ENCODE measurements at places on chromosomes 13 and 19.

DNA sequence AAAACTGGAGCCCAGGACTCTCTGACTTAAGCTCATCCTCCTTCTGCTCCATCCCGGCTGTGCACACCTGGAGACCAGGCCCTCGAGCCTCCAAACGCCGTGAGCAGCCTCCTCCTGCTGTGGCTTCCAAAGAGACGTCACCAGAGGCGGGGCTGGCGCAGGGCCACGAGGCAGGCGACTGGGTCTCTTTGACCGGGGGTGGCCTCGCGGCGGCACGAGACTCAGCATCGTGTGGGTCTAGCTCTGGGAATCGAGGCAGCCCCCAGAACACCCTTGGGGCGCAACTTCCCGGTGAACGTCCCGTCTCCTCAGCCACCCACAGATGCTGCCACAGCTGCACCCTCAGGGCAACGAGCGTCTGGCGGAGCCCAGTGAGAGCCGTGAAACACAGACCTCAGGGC is 22.8 kb downstream of the RASA3 start:
- no peak for DNase-seq

DNA sequence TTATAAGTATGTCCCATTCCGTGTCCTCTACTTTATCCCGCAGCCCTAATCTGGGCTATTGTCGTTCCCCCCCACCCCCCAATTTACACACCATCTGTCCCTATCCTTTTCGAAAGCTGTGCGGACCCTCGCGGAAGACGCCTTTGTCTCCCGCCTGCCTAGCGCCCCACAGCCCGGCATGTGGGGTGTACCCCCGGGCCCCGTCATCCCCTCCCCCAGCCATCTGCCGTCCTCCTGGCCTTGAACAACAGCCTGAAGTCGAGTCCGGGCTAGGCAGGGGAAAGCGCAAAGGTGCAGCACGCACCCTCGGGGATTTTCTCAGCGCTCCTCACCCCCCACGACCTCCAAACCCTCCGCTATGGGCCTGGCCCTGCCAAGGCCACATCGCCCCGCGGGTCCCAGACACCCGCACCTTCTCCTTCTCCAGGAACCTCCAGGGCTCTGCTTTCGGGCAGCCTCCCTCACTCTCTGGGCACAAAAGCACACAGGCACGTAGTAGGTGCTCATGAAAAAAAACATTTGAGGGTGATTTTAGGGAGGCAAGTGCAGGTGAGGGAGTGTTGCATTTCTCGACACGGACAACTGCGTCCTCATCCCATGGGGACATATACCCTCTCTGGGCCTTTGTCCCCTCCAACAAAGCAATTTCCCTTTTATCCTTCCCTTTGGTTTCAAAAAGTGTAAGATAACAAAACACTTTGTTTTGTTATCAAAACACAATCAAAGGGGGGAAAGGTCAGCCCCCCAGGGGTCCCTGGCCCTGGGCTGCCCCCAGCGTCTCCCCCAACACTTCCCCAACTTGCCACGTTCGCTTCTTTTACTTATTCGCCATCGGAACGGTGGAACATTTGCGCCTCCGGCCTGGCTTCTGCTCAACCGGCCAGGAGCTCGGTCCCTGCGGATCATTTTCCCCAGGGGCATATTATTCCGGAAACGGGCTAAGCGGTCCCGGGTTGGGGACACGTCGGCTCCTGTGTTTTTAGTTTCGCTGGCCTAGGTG is 16.4 kb downstream of the CCDC124 start:
- no peak for DNase-seq

DNA sequence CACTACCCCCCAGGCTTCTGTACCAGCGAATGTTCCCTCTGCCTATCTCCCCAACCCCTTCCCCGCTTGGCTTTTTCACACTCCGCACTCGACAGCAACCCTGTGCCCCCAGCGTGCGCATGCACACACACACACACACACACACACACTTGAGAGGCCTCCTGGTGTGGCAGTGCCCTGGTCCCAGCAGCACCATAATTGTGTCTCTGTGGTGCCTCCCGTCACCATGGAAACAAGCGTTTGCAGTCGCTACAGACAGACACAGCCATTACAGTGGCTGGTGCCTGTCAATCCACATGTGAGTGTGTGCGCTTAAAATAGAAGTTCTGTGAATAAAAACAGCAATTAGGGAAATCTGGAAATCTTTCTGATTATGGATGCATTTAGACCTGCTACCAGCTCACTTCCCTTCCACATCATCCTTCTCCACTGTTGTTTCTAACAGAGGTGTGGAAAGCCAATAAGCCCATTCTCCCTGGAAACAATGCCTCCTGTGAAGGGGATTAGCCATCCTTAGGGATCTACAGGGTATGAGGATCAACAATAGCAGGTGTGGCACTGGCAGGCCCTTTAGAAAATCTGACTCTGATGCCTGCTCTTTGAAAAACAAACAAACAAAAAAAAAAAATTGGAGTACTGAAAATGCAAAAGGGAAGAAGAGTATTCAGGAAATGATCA is 146.3 kb downstream of the DCLK1 start:
- no peak for DNase-seq

GRCh38 chr13:114078461-114079451 is 53.7 kb downstream of the RASA3 start:
- no peak for DNase-seq

- no peak for DNase-seq
Observed at GRCh38 chr13:40343550-40344269, 322.7 kb downstream of the FOXO1 start.

DNA sequence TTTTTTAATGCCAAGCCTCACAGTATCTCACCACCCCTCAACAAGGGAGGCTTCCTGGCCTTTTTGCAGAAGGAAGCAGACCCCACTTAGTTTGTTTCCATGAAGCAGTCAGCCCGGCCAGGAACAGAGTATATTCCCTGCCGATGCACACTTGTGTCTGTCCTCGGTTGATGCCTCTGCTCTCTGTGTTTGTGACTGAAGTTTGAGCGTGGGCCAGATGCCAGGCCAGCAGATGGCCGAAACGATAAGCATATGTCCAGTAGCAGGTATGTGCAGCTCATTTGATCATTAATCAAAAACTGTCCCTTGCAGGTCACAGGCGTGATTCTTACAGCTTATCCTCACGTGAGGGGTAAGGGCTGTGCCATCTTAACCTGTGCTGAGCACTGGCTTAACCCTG is 144.0 kb downstream of the IRS2 start:
- DNase-seq = no peak

DNA sequence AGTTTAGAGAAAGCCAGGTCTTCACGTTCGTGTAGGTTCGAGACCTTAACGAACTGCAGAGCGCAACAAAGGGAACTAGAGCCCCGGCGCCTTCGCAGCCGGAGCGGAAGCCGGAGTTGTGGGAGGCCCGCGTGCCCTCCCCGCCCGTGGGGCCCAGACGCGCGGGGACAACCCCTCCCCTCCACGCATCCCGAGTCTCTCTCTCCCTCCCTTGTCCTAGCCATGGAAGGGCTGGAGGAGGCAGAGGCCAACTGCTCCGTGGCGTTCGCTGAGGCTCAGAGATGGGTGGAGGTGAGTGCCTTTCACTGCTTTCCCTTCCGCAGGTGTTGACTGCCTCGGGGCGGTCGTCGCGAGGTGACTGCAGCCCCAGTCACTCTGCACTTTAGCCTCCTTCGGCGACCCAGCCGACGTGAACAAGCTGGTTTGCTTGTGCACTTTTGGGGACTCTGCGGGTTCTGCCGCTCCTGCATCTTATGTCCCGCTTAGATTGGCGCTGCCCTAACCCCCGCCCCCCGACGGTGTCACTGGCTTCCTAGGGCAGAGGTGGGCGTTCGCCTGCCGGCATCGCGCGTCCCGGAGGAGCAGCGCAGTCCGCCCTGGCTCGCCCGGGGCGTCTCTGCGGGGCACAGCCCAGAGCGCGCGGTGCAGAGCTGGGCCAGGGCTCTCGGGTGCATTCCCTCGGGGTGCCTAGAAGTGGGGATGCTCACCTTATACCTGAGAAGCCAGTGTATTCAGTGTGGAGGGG is 478 bp downstream of the LMO7 start:
- peak; percentile 31 for DNase-seq

GRCh38 chr19:39871362-39871761 is 25.2 kb upstream of the FBL start:
- no peak for DNase-seq

GRCh38 chr19:33279430-33280350 is 22.6 kb downstream of the CEBPA start:
- no peak for DNase-seq

DNA sequence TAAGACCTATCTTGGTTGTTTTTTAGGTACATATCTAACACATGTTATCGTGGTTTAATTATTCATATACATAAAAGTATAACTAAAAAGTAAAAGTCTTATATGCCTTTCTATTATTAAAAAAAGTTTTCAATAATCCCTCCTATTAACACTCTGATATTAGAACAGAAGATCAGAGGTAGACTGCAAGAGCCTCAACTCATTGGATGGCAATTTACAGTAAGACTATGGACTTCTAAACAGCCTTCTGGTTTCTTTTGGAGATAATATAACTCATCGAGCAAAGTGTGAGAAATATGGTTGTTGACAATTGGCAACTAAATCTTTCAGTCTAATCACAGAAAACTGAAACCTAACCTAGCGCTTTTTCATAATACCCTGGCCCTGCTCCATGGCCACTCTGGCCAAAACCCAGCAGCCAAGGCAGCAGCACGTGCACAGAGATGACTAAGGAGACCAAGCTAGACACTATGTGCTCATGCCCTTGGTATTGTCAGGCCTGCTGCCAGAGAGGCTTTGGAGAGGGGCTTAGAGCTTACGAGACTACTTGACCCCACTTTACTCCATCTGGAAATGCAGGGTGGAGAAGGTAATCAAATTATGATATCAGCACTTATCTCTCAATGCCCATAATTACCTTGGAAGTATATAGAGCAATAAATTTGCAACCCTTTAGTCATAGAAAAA is 40.6 kb upstream of the EEF1AKMT1 start:
- DNase-seq = no peak

- DNase-seq = no peak
Observed at GRCh38 chr19:30557212-30557611, 185.0 kb downstream of the ZNF536 start.

DNA sequence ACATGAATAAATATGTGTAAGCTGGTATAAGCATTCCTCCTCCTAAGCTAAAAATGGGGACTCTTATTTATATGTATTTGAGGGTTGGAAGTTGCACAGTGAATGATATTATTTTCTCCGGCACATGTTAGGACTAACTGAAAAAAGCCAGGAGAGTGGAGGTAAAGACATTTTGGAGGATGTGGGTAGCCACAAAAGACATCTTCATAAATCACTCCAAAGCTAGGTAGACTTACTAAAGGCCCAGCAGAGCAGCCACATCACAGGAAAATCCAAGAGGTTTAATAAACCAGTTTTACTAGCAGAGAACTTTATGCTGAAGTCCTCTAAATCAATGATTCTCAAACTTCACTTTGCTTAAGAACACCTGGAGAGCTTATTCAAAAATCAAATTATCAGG is 424.7 kb downstream of the KCTD12 start:
- DNase-seq = no peak

GRCh38 chr19:54937926-54938325 is 9.4 kb downstream of the NLRP7 start:
- no peak for DNase-seq

DNA sequence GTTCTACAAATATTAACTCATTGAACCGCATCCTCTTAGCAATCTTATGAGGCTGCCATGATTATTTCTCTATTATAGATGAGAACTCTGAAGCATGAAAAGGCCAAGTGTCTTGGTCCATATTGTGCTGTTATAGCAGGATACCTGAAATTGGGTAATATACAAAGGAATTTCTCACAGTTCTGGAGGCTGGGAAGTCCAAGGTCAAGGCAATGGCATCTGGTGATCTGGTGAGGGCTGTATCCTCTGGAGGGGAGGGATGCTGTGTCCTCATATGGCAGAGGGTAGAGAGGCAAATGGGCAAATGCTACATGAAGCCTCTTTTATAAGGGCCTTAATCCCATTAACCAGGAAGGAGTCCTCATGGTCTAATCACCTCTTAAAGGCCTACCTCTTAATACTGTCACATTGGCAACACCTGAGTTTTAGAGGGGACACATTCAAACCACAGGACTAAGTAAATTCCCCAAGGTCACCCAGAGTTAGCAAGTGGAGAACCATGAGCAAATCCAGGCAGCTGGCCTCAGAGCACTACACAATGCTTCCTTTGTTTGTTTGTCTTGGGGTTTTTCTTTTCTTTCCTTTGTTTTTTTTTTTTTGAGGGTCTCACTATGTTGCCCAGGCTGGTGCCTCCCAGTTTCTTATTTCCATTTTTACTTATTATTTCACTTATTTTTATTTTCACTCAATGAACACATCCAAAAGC is 55.9 kb upstream of the LATS2 start:
- no peak for DNase-seq

- DNase-seq = no peak
Observed at GRCh38 chr13:19961924-19962323, 3.4 kb downstream of the ZMYM2 start.

DNA sequence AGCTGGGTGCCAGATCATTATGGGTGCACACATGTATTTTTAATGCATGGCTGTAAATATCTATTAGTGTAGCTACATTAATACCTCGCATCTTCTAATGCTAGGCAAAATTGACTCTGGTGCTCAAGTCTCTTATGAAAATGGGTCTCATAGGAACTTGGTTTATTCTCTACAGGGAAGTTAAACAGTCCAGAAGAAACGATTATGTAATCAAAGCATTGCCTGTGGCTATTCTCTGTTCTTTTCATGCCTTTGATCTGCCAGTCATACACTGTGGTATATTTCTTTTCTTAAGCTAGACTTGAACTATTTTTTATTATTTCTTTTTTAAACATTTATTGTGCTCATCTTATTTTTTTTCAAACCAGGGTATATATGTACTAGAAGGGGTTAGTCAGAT is 1015.0 kb downstream of the SLITRK1 start:
- DNase-seq = no peak

DNA sequence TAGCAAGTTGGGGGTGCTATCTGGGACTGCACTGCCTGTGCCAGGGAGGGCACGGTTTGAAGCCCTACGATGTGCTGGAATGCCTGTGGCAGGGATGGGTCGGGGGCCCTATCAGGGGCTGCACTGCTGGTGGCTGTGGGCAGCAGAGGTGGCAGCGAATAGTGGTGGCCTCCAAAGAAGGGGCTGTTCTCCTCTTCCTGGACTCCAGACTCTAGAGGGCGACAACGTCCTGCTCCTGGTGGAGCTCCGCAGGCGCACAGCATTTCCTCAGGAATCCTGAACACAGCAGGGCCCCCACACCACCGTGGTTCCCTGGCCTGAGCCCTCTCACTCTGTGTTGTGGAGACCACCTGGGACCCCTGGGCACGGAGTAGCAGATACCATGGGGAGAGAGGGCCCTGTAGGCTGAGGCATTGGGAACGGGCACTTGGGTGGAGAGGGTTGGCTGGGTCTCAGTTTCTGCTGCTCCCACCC is 145.6 kb downstream of the TNFRSF19 start:
- DNase-seq = no peak

GRCh38 chr19:56566904-56567273 is 379 bp upstream of the ZNF470 start:
- no peak for DNase-seq

- no peak for DNase-seq
Observed at GRCh38 chr19:49383599-49383998, 4.5 kb upstream of the KASH5 start.

- DNase-seq = no peak
Observed at GRCh38 chr13:94177041-94177440, 302.4 kb downstream of the DCT start.

- no peak for DNase-seq
Observed at GRCh38 chr19:54473071-54473891, at the start of gene CDC42EP5. CDC42EP5 (minus strand) TSS chr19:54473296; CDS start chr19:54465547, 7,749 bp downstream.
